ENCODE measurements at places on chromosomes 1 and 21.
A peak's percentile ranks its signal among the peaks of the same experiment; 100 is the strongest.

GRCh38 chr1:239868058-239868832, 223.4 kb upstream of the FMN2 start:
- no peak for DNase-seq

- DNase-seq: no peak
Measured at GRCh38 chr1:89705901-89706699, 73.2 kb downstream of the LRRC8C start.

DNA sequence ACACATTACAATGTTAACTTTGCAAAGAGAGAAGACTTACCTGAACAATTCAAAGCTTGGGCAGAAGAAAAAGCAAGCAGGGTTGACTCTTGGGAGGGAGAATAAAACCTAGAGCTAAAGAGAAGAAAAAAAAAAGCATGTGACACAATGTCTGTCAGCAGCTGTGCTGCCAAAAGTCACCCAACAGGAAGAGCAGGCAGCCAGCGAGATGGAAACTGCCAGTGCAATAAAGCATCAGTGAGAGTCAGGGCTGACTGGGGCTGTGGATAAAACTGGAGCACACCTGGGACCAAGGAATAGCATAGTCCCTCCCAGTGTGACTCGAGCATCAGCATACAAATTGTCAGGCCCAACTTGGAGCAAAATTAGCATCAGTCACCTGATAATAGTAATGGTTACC, 65.0 kb upstream of the SLC22A15 start:
- no peak for DNase-seq

- no peak for DNase-seq
Measured at GRCh38 chr21:46168238-46168637, 12.9 kb upstream of the FTCD start.

- DNase-seq: no peak
Measured at GRCh38 chr1:67540025-67540732, 110.0 kb upstream of the SERBP1 start.

- DNase-seq: no peak
Measured at GRCh38 chr1:23393706-23394105, 24.1 kb upstream of the ZNF436 start.

DNA sequence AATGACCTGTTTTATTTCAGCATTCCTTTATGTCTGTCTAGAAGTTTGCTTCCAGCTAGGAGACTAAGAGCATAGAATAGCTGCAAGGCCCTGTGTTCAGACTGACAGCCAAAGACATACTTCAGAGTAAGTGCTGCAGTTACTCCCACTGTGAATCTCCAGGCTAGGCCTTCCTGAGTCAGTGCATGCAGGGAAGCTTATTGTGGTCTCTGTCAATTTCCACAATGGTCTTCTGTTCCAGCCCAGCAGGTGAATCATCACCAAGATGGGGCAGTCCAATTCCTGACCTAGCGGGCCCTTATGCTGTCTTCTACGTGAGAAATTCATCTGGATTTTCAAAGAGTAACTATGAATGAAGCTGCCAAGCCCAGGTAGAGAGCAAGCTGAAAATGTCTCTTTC, 146.3 kb upstream of the C8B start:
- DNase-seq: no peak

GRCh38 chr1:82386365-82387011, 585.8 kb downstream of the ADGRL2 start:
- DNase-seq: no peak

DNA sequence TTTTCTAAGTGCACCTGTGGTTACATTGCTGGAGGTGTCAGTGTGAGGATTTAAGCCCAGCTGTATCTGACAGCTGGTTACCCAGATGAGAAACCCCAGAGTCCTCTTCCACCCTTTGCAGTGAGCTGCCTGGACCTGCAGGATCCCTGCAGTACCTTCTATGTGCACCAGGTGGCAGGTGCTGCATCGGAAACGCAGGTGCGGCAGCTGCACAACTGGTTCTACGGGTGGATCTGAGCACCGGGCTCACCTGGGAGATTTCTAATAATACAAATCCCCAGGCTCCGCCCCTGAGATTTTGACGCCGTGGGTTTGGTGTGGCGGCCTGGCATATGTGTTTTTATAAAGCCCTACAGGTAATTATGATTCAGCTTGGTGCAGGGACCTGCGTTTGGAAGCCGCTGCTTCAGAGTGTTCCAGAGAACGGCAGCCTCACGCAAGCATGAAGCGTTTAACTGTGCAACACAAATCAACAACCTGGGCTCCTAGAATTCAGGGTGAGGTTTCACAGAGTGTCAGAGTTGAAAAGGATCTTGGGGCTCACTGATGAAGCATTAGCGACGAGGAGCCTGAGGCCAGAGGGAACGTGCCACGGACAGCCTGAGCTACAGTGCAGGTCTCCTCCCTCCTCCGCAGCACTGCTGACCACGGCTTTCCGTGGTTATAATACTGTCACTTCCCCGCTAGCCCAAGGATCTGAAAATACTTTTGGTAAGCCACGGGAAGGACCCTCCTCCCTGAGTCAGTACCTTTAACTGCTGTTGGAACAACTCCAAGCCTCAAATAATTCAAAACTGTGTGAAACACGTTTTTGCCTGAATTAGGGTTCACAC, 96.7 kb upstream of the TRABD2B start:
- peak; percentile 31 for DNase-seq

DNA sequence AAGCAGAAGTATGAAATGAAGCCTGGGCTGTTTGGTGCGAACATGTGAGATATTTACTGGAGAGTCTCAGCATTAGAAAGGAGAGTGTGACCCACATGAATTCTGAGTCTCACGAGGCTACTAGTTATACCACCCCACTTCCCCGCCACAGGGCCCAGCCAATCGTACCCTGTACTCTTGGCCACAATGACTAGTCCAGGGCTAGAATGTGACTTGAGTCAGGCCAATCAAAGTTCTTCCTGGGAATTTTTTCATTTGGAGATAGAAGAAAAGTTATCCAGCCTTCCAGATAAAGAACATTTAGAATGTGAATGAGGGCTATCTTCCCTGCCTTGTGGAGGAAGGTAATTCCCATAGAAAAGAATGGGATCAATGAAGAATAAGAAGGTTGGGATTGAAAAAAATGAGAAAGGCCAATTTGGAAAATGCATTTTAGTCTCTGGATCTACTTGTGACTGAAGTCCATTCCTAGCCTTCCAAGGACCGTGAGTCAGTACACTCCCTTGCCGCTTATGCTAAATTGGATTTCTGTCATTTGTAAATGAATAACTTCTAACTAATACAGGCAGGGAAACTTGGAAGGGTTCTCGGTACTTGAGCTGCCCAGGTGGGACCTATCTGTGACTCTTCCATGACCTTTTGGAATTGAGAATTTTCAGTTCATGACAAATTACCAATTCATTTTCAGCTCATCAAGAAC, 12.3 kb upstream of the RIMKLA start:
- no peak for DNase-seq

GRCh38 chr1:27357281-27358037, 9.3 kb downstream of the MAP3K6 start:
- DNase-seq: peak; percentile 59

- no peak for DNase-seq
Measured at GRCh38 chr1:232655746-232656085, 25.8 kb upstream of the SIPA1L2 start.

DNA sequence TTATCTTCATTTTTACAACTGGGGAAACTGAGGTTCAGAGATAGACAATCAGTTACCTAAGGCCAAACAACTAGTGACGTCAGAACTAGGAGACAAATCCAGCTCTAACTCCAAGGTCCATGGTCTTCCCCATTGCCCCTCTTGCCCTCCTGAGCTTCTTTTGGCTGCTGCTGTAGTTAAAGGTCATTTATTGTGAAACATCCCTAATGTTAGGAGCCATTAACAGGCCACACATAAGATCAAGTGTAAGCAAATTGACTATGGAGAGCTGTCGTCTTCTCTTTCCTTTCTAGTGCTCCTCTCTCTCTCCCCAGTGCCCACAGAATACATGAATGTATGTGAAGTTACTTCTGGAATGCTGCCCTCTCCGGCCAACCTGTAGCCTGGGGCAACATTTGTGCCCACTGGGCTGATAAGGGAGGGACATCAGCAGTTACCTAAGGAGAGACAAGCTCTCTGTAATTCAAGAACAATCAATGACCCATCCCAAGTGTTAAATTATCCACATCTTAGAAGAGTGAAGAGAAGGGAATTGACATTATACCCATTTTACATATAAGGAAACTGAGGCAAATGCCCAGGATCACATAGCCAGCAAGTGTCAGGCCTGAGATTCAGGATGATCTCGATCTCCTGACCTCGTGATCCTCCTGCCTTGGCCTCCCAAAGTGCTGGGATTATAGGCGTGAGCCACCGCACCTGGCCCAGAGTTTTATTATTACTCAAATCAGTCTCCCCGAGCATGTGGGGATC, 40.1 kb downstream of the PTAFR start:
- DNase-seq: no peak

DNA sequence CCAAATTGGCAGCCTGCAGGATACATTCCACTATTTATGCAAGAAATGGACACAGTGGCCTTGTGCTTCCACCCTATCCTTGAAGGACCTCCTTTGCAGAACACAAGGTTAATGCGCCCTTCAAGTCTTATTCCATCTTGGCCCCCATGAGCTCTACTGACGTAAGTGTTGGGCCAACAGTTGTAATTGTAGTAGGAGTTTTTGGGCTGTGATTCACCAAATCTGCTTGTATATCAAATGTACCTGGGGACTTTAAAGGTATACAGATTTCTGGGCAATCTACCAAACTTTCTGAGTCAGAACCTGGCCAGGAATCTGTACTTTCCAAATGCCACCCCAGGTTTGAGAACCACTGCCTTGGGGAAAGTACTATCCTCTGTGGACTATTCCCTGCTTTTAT, 100.9 kb upstream of the MARK1 start:
- no peak for DNase-seq

GRCh38 chr1:236860101-236860500, 65.0 kb downstream of the MTR start:
- no peak for DNase-seq

DNA sequence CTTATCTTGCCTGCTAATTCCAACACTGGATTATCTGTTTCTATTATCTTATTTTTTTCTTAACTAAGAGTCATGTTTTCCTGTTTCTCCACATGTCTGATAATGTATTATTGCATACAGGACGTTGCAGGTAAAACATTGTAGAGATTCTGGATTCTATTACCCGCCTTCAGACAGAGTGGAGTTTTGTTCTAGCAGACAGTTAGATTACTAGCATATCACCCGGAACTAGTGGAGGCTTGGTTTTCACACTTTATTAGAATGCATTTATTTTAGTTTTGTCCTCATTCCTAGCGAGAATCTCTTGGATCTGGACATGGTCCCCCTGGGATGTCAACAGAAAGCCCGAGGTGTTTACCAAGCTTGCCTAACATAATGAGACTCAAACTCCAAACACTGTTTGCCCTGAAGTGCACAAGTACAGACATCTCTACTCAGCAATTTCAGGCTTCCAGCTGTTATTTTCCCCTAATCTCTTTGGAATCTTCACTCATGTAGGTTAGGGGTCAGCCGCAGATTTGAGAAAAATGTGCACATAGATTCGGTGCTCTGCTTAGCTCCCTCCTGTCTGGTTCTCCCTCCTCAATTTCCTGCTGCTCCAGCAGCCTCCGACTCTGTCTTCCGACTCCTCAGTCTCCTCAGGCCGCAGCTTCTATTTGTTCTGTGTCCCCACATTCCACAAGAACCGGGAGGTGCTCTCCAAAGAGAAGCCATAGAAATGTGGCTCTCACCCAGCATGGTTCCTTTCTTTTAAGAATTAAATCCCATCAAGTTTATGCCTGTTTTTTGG, 36.8 kb upstream of the PTPRF start:
- DNase-seq: no peak

DNA sequence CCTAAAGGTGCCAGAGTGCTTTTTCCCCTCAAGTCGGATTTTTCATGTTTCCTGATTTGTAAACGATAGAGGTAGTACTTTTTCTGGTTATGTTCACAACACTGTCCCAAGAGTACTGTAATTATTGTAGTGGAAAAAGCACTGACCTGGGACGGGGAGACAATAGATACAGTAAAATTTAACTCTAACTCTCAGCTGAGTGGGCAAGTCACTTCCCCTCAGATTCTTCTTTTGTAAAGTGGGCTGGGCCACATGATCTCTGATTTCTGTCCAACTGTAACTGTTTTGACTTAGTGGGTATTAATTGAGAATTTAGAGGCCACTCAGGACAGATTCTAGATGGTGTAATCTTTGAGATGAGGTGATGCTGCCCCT, 19.1 kb downstream of the MARCKSL1 start:
- DNase-seq: no peak

DNA sequence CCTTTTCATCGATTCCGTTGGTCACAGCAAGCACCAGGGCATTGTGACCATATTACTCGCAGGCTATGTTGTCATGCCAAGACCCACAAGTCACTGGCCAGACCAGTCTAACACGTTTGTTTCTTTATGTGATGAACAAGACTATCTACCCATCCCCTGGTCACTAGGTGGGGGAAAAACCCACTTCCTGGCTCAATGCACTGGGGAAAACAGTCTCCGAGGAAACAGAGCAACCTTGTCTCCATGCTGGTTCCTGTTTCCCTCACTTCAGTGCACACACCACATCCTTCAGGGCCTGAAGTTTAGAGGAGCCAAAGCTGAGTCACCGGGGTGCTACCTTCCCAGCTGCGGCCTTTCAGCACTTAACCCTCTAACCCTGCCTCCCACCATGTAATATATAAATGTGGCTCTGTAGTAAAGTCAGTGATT, 20.9 kb downstream of the ERICH3 start:
- no peak for DNase-seq

DNA sequence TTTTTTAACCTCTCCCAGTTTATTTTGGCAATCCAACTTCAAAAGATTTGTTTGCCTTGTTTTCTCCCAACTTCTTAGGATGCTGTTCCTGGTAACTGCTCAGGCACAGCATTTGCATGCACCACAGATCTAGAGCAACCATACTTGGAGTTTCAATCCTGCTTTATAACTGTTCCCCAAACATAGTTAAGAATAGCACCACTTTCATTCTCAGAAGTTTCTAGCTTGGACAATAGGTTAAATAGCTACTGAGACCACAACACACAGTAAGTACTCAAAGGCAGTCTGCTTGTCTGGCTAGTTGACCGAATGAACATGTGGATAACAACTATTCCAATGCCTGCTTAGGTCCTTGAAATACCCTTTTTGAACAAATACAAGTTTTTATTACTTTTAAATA, 76.8 kb downstream of the FOXJ3 start:
- DNase-seq: no peak
